Activated CD8-positive, alpha-beta T cell treated with anti-CD3 and anti-CD28 coated beads, Interleukin-2, amount 10 ng/mL, durations not matched to agents 7 days and 5 days (primary cell): ENCODE measurements at places on chromosomes 11 and 22.

GRCh38 chr11:30830681-30831080, 244.5 kb upstream of the MPPED2 start:
- no peak for DNase-seq

DNA sequence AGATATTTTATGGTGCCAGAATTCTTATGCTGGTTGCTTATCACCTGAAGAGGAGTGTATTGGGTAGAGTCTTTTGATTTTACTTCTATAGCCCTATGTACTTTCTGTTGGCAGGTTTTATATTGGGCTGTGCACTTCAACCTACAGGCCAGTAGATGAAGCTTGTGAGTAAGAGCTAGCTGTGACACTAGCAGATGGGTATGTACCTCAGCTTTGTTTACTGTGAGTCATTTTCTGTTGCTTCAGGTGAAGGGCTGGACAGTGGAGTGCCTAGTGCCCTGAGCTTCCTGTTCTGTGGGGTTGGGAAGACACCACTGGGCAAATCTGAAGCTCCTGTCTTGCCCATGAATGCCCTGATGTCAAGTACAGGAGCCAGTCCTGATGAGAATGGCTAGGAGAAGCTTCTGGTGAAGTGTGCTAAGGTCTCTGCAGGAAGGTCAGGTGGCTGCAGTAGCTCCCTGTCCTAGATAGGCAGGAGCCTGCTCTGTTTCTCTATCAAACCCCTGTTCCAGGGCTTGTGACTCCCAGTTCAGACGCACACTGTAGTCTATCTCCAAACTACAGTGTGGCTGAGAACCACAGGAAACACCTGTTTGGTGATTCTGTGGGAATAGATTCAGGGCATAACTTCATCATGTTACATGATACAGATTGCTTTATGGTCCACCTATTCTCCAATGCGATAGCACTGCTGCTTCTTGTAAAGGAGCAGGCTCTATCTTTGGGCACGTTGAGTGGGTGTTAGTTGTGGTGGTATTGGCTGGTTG, 755.7 kb downstream of the KCNA4 start:
- no peak for DNase-seq

DNA sequence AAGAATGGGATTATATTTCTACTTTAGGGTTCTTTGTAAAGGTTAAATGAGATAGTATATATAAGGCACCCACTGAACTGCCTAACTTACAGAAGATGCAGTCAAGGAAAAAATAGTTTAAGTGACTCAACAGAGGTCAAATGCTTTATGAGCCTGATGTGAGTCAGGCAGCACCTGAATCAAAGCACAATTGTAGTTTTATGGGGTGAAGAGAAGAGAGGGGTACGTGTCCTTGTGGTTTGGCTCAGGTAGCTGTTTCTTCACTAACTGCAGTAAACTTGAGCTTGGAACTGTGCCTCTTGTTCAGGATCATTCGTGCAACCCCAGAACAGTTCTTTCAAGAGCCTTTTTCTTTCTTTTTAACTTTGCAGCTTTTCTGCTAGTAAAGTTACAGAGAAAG, 125.2 kb upstream of the SPON1 start:
- DNase-seq: no peak

DNA sequence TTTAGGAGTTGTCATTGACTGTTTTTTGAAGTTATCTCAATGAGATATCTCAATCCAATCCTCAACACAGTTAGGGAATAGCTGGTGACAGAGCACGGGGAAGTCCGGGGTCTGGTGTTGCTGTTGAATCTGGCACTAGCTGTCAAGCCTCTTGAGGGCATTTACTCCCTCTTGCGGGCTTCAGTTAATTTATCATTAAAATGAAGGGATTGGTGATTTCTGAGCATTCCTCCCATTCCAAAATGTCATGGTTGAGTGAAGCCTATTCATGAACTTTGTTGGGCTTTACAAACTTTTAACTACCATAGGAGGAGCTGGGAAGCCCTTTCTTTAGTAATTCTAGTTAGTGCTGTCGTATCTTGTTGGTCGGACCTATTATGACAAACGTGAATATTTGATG, 40.2 kb downstream of the UVRAG start:
- no peak for DNase-seq

GRCh38 chr22:36505998-36506635, 723 bp downstream of the FOXRED2 start:
- no peak for DNase-seq

GRCh38 chr11:66981976-66982578, 7.0 kb downstream of the C11orf86 start:
- no peak for DNase-seq

- no peak for DNase-seq
Measured at GRCh38 chr11:69861901-69862300, 42.7 kb upstream of the FGF3 start.

GRCh38 chr22:41352058-41352457, 29.7 kb upstream of the TEF start:
- DNase-seq: no peak

DNA sequence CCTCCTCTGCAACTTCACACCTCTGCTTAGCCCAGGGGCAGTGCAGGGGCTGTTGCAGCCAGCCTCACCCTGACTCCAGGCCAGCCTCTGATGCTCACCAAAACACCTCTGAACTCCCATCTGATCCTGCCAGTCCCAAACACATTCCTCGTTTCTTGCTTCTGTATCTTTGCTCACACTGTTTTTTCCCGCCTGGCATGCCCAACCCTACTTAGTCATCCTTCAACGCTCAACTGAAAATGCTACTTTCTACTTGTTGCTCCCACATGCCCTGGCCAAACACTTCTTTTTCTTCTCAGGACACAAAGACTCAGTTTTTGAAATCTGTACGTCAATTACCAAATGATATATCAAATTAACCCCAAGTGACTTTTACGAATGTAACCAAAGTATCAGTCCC, 140.8 kb upstream of the ZBED5 start:
- no peak for DNase-seq

- no peak for DNase-seq
Measured at GRCh38 chr11:120832481-120833238, 191.2 kb upstream of the TBCEL start.

DNA sequence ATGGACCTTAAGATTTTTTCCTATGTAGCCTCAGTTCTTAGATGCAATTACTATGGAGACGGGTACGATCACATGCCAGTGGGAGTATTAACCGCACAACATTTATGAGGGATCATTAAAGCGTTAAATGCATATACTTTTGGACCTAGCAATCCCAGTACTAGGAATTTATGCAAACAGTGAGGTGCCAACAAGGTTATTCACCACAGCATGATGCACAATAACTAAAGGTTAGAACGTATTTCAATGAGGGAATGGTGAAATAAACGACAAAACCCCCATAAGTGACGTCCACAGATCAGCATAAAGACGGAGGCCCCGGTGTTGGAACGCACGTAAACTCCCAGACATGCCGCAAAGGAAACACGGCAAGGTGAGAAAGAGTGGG, 539 bp downstream of the SIRT3 start:
- DNase-seq: peak; percentile 70

- no peak for DNase-seq
Measured at GRCh38 chr22:27063406-27063805, 406.0 kb downstream of the MIAT start.

DNA sequence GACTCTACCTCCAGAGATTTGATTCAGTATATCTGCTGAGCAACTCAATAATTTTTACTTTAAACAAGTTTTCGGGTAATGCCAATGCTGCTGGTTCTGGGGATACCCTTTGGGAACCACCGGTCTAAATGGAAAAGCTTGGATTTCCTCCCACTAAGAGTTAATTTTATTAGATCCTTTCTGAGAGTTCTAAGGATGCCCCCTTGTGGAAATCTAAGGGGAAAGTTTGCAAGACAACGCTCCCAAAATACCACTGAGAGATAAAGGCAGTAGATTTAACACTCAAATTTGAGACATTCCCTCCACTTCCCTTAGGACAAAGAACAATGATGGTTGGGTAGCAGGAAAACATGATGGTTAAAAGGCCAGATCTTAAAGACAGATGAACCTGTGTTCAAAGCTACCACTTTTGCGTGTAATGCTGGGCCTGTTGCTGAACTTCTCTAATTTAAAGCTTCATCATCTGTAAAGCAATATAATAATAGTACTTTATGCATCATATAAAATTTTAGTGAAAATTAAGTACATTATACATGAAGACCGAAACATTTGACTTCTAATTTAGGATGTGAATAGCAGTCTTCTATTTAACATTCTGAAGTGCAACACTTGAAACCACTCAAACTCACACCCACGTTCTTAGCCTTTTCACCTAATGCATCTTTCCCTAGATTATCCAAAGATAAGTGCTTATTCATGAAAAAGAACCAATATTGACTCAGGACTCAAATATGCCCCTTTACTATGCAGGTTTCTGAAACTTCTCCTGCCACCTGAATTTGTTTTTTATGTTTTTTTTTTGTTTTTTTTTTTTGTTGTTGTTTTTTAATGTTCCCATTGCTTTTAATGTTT, 110.1 kb upstream of the LUZP2 start:
- no peak for DNase-seq

DNA sequence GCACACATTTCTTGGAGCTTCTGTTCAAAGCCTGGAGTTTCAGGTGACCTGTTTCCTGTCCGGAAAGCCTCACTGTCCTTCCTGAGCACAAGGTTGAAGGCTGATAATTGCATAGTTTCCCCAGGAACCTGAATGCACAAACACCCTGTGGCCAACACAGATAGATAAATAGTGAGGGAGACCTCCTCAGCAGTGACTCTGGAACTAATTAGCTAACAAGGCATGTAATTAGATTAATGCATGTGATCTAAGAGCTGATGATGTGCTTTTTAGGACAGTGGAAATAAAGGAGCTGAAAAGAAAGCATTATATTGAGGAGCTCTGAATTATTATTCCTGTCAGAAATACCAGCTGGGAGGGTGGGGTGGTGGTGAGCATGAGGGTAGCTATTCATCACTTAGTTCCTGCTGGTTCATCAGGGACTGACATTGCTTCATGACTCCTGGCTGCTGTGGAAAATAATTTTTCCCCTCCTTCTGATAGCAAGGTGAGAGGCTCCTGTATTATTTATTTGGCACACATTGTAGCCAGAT, 101.1 kb downstream of the NELL1 start:
- no peak for DNase-seq

- DNase-seq: peak; percentile 48
Measured at GRCh38 chr11:44608991-44609782, 43.7 kb downstream of the CD82 start.

- DNase-seq: no peak
Measured at GRCh38 chr22:41234815-41235695, 5.7 kb downstream of the CHADL start.

DNA sequence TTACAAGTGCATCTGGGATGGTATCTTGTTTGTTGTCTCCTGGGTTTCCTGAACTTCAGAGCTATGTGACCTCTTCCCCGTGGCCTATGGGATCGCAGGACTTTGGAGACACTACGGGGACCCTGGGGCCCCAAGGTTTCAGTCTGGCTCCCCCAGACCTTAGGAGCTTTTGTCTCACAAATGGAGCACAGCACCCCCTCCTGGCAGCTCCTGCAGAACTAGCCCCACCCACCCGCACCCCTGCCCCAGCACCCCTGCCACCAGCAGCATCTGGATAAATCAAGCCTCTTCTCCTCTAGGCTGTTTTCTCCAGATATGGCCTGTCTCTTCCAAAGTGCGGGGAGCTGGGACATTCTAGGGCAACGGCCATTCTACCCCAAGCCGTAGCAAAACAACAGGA, 10.4 kb downstream of the RCOR2 start:
- DNase-seq: peak; percentile 62

- no peak for DNase-seq
Measured at GRCh38 chr22:48496987-48497650, 1330.6 kb downstream of the BRD1 start.
